ENCODE measurements at places on chromosomes 4 and X.

DNA sequence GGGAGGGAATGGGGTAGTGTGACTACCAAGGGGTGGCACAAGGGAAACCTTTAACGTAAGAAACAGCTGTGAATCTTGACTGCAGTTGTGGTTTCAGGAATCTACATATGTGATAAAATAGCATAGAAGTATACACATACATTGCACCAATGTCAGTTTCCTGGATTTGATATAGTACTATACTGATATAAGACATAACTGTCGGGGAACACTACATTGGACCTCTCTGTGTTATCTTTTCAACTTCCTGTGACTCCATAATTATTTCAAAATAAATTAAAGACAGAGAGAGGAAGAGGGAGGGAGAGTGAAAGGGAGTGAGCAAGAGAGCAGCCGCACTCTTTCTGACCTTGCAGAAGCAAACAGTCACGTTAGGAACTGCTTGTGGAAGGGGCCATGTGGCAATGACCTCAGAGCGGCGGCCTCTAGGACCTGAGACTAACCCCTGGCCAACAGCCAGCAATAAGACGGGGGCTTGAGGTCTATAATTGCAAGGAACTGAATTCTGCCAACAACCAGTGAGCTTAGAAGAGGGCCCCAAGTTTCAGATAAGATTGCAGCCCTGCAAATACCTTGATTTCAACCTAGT, 47.4 kb downstream of the NALF2 start:
- DNase-seq, result no peak

DNA sequence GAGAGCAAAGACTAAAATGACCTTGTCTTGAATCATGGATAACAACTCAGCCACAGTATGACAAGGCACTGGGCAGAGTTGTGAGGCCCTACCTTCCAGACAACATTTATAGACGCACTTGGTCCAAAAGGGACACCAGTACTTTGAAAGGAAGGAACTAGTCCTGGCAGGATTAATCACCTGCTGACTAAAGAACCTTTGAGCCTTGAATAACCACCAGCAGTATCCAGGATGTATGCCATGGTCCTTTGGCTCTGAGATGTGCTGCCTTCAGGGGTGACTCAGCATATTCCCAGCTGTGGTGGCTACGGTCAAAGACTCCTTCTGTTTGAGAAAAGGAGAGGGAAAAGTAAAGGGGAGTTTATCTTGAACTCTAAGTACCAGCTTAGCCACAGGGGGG, 118.1 kb upstream of the PRR32 start:
- no peak for DNase-seq

DNA sequence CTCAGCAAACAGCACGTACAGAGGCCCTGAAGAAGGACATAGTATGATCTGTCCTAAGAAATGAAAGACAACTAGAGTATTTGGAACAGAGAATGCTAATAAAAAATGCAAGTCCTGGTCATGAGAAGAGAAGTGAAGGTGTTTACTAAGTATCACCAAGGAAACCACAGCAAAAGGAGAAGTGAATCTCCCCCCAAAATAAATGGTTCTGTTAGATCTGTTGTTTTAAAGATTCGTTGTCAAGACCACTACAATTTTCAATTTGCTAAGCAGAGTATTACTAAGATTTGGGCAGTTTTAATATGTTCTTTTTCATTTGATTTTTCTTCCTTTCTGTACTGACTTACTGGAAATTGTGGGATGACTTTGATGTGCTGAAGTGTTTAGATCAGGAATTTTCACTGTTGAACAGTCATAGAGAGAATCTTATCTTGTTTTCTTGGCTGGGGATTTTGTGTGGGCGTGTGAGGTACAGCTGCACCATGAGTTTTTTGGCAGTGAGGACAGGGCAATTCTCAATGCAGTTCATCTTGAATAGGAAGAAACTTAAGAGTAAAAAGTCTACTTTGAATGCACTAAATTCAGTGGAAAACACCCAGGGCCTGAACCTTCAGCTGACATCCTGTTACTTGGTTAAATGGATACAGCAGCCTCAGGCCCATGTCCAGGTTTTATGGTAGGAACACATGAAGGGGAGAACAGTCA, 132.2 kb downstream of the STIM2 start:
- DNase-seq, result no peak

DNA sequence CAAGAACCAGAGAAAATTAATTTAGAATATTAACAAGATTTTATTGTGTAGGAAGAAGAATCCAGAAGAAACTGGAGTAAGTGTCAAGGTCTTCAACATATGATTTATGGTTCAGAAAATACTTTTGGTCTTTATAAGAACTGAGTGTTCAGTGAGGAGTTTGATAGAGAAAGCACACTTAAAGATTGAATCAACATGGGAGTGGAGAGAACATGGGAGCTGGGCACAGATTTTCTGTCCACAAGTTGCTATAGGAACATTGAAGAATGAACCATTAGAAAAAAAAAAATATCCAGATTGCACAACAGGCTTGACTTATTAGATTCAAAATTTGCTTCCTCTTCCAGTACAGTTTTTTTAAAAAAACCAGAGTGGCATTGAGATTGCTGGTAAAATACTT, 601.2 kb upstream of the GNPDA2 start:
- DNase-seq, result no peak

- DNase-seq, result no peak
These were observed 117.8 kb upstream of the ENPP6 start for GRCh38 chr4:184335520-184335919.

- DNase-seq, result peak; percentile 27
These were observed 97.6 kb downstream of the CPE start for GRCh38 chr4:165476214-165477098.

DNA sequence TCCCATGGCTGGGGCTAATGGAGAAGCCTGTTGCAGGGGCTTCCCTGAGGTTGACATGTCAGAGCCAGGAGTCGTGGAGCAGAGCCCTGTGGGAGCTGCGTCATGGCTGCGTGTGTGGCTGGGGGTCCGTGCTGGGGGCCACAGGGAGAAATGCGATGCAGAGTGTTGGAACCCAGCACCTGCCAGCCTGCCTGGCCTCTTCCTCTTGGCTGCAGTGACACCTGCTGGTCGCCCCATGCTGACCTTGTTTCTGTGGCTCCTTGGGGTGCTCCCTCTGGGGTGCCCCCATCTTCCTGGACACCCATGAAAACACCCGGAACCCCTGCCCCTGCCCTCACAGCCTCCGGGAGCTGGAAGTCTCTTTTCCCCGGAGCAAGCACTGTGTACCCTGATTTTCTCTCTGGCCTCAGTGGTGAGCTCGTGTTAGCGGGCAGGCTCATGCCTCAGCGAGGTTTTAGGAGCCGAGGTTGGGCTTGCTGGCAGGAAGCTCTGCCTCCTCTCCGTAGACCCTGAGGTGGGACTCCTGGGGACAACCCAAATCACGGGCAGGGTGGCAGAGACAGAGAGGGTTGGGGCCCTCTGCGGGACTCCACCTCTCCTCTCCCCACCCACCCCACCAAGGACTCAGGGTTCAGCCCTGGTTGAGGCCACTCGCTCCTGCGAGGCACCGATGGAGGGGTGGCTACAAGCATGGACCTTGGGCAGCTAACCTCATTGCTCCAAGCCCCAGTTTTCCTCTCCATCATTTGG, 103.7 kb downstream of the SORCS2 start:
- DNase-seq, result peak; percentile 18

DNA sequence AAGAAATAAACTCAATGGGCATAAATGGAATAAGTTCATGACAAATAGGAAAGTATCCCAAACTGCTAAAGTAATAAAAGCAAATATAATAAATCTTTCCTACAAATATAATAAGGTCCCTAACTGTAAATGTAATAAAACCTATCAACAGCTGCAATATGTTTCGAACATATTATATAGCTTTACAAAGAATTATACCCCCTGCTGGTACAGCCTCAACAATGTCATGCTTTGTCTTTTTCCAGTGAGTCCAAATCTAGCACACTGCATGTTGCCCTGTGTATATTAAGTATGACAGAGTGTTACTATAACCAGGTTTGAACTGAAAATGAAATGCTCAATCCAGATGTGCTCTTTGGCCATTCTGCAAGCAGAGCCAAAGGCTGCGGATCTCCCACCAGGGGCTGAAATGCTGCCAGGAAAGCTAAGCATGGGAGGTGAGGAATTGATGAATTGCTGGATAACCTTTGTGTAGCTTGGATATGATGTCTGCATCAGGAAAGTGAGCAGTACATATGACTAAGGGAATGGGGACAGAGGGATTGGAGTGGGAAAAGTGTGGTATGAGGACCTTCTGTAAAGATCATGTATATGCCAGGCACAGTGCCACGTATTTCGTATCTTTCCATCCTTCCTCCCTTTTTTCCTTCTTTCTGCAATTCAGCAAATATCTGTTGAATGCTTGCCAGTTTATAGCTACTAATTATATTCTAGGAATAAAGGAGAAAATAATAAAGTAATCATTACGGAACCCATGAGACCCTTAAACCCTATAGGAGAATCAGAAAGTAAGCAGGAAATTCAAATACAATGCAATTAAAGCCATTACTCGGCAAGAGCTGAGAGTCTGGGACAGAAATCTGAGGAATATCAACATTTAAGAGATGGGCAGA, 954.6 kb upstream of the LCORL start:
- DNase-seq, result no peak

- no peak for DNase-seq
These were observed 29.8 kb upstream of the EPGN start for GRCh38 chr4:74278490-74278889.

GRCh38 chr4:114399105-114399504, 199.5 kb upstream of the UGT8 start:
- DNase-seq, result no peak

DNA sequence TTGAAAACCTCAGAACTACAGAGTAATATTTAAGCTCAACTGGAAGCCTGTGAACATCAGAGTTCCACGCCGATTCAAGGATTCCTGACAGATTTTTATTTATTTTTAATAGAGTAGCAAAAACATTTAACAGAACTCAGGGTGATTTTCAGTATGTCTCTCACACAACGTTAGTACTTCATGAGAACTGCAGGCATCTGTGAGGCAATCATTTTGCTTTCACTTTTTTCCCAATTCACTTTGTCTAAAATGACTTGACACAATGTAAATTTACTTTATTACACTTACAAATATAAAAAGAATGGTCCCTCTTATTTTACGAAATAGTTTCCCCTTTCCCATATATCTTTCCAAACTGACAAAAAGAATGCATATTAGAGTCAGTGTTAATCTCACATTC, 869.5 kb upstream of the EPHA5 start:
- DNase-seq, result no peak

Measured in fibroblast of skin of back (primary cell).